Urinary bladder (tissue), 4 donors: ENCODE measurements at places on chromosomes 5 and 9. TPM values are rescaled to one million over a fixed set of nuclear protein-coding genes. Genes with fewer than 3 reads are reported as not detected.

The REEP2 gene
- 17.6 TPM for polyA plus RNA-seq

The CXXC5 gene
- 28.2 TPM for polyA plus RNA-seq

The GALT gene
- 31.8 TPM for polyA plus RNA-seq

The F2R gene
- 15.0 TPM for polyA plus RNA-seq

The TRIM14 gene
- polyA plus RNA-seq = 8.5 TPM

The PCDHGC4 gene
- polyA plus RNA-seq = 0.23 TPM

The SKP2 gene
- polyA plus RNA-seq = 5.1 TPM

The IL9 gene
- not detected for polyA plus RNA-seq

The NTRK2 gene
- polyA plus RNA-seq = 7.7 TPM

The NIM1K gene
- 1.3 TPM for polyA plus RNA-seq

The PTPA gene
- 125 TPM for polyA plus RNA-seq

The WNK2 gene
- 9.3 TPM for polyA plus RNA-seq

The FKTN gene
- 5.0 TPM for polyA plus RNA-seq

The NEUROG1 gene
- not detected for polyA plus RNA-seq

The BTNL9 gene
- polyA plus RNA-seq = 11.9 TPM

The TMC1 gene
- 0.66 TPM for polyA plus RNA-seq

The PCDHGA1 gene
- 1.2 TPM for polyA plus RNA-seq

The TRAF1 gene
- 5.3 TPM for polyA plus RNA-seq

The LCNL1 gene
- 0.30 TPM for polyA plus RNA-seq

The SV2C gene
- 0.56 TPM for polyA plus RNA-seq

The NXNL2 gene
- polyA plus RNA-seq = 0.85 TPM

The MIGA2 gene
- 34.5 TPM for polyA plus RNA-seq

The CDX1 gene
- not detected for polyA plus RNA-seq

The DMRT2 gene
- polyA plus RNA-seq = 0.10 TPM

The KIAA0825 gene
- 0.79 TPM for polyA plus RNA-seq

The IRF1 gene
- 26.0 TPM for polyA plus RNA-seq

The BTNL8 gene
- 0.10 TPM for polyA plus RNA-seq

The ZNF608 gene
- 5.1 TPM for polyA plus RNA-seq

The MLANA gene
- not detected for polyA plus RNA-seq

The SFXN1 gene
- 14.3 TPM for polyA plus RNA-seq

The PCDHB6 gene
- polyA plus RNA-seq = 1.1 TPM

The ARHGEF39 gene
- polyA plus RNA-seq = 1.1 TPM

The IL4 gene
- not detected for polyA plus RNA-seq

The GNA14 gene
- 8.8 TPM for polyA plus RNA-seq

The THBS4 gene
- polyA plus RNA-seq = 2.8 TPM

The MARVELD2 gene
- 1.4 TPM for polyA plus RNA-seq

The PAEP gene
- not detected for polyA plus RNA-seq

The SLC34A1 gene
- 0.04 TPM for polyA plus RNA-seq

The OTP gene
- polyA plus RNA-seq = not detected

The KIF24 gene
- polyA plus RNA-seq = 0.32 TPM

The CDH12 gene
- 0.05 TPM for polyA plus RNA-seq

The SNX30 gene
- polyA plus RNA-seq = 4.5 TPM

The EGFLAM gene
- 6.9 TPM for polyA plus RNA-seq
